ENCODE measurements at places on chromosomes 13 and 19.

DNA sequence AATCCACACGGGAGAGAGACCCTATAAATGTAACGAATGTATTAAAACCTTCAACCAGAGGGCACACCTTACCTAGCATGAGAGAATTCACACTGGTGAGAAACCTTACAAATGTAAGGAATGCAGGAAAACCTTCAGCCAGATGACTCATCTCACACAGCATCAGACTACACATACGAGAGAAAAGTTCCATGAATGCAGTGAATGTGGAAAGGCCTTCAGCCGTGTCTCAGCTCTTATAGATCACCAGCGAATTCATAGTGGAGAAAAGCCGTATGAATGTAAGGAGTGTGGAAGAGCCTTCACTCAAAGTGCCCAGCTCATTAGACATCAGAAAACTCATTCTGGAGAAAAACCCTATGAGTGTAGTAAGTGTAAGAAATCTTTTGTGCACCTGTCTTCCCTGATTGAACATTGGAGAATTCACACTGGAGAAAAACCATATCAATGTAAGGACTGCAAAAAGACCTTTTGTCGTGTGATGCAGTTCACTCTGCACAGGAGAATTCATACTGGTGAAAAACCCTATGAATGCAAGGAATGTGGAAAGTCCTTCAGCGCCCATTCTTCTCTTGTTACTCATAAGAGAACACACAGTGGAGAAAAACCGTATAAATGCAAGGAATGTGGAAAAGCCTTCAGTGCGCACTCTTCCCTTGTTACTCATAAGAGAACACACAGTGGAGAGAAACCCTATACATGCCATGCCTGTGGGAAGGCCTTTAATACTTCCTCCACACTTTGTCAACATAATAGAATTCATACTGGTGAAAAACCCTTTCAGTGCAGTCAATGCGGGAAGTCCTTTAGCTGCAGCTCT is 16.0 kb downstream of the ZNF582 start:
- DNase-seq = no peak

GRCh38 chr13:44188257-44188656 is 185.4 kb upstream of the SERP2 start:
- no peak for DNase-seq

DNA sequence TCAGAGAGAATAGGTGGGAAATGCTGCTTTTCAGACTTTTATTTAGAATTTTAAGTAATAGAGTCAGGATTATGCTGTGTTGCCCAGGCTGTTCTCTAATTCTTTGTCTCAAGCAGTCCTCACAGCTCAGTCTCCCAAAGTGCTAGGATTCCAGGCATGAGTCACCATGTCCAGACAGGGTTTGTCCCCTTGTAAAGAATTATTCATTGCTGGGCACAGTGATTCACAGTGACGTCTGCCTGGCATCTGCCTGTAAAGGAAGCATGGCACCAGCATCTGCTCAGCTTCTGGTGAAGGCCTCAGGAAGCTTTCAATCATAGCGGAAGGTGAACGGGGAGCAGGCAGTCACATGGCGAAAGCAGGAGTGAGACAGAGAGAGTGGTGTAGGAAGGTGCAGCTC is 17.7 kb downstream of the ZNF763 start:
- DNase-seq = no peak

DNA sequence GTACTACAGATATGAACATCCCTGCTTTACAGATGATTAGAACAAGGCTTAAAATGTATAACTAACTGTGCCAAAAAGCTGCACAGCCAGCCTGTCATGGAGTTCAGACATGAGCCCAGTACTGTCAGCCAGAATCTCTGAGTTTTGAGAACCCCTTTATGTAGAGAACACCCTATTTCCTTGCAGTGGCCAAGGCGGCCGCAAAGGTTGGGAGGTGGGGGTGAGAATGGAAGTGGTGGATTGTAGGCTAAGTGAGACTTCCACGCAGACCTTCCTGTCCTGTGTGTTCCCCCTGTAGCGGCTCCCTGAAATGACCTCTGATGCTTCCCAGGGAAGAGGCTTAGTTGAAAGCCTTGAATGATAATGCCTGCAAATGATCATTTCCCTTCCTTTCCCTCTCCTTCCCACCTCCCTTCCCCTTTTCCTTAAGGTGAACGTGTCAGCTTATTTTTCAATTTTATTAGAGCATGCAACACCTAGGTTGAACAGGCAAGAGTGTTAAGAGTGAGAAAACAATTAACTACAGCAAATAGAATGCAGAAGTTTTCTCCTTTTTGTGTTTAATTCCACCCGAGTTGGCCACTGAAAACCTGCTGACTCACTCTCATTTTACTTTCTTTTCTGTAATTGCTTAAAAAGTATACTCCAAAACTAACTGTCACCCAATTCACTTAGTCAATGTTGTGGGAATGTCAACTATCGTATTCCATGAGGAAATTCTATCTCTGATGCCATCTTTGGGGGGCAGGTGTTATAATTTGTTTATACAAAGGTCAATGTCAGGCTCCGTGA is 167.0 kb upstream of the EDNRB start:
- DNase-seq = no peak

DNA sequence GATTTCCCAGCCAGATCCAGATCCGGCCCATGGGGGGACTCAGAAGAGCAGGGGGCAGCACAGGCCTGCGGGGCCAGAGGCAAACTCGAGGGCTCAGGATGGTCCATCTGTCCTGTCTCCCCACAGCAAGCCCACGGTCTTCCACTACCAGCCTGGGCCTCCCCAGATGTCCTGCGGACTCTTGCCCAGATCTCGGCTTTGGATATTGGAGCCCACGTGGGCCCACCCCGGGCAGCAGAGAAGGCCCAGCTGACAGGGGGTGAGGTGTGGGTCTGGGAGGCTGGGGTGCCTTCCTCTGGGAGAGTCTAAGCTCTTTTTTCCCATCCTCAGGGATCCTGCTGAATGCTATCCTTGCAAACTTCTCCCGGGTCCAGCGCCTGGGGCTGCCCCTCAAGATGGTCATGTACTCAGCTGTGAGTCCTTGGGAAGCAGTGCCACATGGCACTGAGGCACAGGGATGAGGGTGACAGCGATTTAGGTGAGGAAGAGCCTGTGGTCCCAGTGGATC is 3.4 kb downstream of the ACP4 start:
- DNase-seq = no peak
